NCI-H1417 (cell line): ENCODE measurements at places on chromosomes 3 and 15.

DNA sequence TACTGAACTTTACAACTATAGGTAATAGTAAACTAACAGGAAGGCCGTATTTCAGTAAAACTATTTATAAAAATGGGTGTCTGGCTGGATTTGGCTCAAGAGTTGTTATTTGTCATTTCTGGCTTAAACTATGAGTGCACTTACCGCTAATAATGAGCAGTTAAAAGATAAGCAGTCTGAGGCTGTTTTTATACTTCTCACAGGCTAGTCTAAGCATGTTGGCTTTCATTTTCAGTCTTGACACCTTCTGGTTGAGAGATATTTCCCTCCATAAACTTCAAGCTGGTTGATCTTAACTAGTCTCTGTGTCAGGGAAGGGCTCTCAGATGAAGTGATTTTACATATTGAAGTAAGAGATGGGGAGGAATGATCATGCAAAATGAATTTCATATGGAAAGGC, 96.1 kb downstream of the RSRC1 start:
- DNase-seq = no peak

DNA sequence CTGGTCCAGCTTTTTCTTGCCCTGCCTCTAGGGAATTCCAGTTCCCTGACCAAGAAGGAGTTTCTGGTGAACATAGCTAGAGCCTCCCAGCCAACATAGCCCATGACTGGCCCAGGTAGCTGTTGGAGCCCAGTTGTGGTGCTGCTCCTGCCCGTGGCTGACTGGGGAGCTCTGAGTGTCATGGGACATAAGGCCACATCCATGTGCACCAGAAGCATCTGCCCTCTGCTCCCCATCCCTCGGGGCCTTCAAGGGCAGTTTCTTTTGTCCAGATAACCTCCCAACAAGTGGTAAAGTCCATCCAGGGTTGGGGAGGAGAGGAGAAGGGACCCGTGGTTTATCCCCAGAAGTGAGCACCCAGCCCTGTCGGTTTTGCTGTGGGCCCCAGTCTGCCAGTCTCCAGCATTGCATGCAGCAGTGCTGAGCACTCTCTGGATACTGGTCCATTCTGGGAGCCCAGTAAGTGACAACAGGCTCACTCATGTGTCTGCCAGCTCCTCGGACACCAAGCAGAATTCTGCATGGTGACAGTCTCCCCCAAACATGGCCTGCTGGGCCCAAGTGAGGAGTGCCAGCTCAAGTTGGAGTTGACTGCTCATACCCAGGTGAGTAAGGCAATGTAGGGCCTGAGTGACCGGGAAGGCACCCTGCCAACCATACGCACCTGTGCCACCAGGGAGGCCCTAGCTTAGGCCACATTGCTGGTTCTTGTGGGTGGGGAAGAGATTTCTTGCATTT, 28.8 kb downstream of the ACAA1 start:
- DNase-seq = no peak

DNA sequence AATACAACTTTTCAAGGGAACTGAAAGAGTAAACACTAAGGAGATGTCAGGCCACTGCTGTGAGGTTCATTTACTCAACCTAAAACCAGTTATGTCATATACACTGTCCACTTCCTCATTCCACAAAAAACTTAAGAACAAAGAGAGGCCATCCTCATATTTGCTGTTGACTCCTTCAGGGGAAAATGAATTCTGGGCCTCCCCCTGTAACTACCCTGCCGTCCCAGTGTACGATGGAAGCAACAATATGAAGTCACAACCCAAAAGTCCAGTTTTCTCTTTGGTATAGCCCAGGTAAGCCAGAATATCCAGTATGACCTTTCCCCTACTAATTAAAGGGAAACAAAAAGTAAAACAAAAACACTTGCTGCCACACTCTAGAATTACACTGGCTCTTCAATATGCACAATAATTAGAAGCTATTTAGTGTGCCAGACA, 16.2 kb downstream of the CEP152 start:
- no peak for DNase-seq

GRCh38 chr15:89967881-89968280, 33.2 kb upstream of the ZNF710 start:
- DNase-seq = no peak

- peak; percentile 87 for DNase-seq
Observed at GRCh38 chr3:173397161-173398110, at the start of gene NLGN1. NLGN1 (plus strand) TSS chr3:173397744.

- no peak for DNase-seq
Observed at GRCh38 chr3:188196232-188196990, 42.5 kb downstream of the LPP start.

GRCh38 chr15:52716536-52716935, 37.3 kb upstream of the ATOSA start:
- no peak for DNase-seq

GRCh38 chr3:129016720-129017483, 15.8 kb downstream of the EFCC1 start:
- no peak for DNase-seq

DNA sequence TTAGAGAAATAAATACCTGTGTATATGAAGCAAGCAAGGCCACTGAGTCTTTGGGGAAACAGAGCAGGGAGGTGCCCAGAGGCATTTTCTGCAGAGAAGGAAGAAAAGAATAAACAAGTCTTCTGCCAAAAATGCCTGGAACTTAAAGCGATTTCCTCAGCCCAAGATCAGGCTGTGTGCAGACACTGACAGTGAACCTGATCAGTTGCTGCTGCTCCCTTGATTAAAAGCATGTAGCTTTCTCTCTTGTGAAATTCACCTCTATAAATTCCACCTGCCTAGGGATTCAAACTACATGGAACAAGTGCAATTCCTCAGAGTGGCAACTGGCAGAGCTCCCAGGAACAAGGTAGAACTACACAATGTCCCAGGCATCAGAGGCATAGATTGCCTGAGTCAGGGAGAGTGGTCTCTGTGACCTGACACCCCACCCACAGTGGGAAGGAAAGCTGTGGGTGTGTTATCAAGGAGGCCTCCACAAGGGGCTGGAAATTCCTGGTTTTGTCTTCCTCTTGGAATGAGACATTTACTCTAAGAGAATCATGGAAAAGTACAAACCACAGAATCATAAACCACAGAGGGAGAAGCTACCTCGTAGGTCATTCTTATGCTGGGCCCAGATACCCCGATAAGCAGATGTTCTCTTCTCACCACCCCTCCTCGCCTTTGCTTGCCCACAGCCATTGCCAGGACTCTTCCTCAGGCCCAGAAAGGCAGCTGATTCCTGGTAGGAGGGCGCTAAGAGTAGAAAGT, 1.8 kb upstream of the ZBTB38 start:
- DNase-seq = no peak

- DNase-seq = no peak
Observed at GRCh38 chr15:28456476-28457395, 76.0 kb downstream of the GOLGA8G start.

GRCh38 chr3:107238787-107239186, 138.5 kb upstream of the CCDC54 start:
- no peak for DNase-seq

DNA sequence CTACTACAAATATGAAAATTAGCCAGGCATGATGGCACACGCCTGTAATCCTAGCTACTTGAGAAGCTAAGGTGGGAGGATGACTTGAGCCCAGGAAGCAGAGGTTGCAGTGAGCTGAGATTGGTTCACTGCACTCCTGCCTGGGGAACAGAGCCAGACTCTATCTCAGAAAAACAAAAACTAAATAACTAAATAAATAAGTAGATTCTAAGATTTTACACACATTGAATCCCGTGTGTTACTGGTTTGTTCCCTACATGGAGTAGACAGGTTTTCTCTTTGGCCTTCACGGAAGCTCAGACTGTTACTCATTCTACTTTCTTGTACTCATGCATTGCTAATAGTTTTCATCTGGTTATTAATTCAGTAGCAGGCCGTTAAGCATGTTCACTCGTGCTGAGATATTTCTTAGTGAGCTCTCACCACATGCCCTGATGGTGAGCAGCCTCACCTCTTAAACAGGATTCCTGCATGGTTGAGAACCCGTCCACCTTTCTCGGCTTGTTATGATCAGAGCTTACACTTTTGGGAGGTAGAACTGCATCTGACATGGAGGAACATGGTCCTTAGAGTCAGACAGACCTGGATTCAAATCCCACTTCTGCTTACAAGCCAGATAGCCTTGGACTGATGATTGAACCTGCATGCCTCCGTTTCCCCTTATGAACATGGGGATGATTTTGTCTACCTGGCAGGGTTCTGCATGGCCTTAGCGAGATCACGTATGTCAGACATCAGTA, 49.1 kb downstream of the CMTM7 start:
- DNase-seq = no peak

DNA sequence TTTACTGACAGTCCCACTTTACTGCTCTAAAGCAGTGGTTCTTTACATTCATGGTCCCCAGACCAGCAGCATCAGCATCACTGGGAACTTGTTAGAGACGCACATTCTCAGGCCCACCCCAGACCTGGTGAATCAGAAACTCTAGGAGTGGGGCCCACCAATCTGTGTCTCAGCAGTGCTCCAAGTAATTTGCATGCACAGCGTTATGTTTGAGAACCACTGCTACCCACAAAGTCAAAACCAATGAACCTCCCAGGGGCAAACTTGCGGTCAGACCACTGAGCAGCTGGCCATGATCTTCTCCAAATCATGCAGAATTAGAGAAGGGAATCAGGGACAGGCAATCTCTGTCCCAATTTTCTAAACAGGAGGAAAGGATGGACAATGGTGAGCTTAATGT, 58.5 kb downstream of the ST8SIA2 start:
- DNase-seq = no peak

- DNase-seq = no peak
Observed at GRCh38 chr15:90553248-90553745, 23.6 kb downstream of the CRTC3 start.

- DNase-seq = no peak
Observed at GRCh38 chr15:59539799-59540198, 71.8 kb upstream of the GCNT3 start.

DNA sequence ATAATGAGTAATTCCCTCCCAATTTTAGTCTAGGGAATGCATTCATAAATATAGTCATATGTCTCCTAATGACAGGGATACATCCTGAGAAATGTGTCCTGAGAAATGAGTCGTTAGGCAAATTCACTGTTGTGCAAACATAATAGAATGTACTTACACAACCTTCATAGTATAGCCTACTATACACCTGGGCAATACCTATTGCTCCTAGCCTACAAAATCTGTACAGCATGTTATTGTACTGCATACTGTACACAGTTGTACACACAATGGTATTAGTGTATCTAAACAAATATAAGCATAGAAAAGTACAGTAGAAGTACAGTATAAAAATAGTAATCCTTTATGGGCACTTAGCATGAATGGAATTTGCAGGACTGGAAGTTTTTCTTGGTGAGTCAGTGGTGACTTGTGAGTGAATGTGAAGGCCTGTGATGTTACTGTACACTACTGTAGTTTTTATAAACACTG, 6.6 kb downstream of the DTWD1 start:
- DNase-seq = no peak
